ENCODE measurements at places on chromosomes 2 and 18.

DNA sequence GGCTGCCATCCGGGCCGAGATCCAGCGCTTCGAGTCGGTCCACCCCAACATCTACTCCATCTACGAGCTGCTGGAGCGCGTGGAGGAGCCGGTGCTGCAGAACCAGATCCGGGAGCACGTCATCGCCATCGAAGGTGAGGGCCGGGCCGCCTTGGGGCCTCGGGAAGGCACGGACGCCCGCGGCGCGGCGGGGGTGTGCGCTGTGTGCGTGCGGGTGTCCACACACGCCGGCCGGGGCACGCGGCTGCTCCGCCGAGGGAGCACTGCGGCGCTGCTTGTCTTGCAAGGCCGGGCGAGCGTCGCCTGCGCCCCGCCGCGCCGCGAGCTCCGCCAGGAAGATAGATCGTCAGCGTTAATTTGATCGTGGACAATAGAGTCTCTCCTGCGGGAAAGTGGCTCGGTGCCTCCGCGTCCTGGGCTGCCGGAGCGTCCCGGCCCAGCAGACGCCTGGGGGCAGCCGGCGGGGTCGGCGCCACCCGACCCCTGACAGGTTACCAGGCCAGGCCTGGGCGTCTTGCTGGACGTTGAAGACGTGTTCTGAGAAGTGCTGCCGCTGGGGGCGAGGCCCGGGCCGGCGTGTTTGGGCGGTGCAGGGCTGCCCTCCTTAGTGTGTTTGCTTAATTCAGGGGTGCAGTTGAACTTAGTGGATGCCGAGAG is 1.0 kb downstream of the AGAP1 start:
- no peak for DNase-seq

GRCh38 chr2:239305771-239306170 is 95.0 kb downstream of the HDAC4 start:
- no peak for DNase-seq

- no peak for DNase-seq
Measured at GRCh38 chr2:150482111-150482510, 5.4 kb downstream of the RND3 start.

DNA sequence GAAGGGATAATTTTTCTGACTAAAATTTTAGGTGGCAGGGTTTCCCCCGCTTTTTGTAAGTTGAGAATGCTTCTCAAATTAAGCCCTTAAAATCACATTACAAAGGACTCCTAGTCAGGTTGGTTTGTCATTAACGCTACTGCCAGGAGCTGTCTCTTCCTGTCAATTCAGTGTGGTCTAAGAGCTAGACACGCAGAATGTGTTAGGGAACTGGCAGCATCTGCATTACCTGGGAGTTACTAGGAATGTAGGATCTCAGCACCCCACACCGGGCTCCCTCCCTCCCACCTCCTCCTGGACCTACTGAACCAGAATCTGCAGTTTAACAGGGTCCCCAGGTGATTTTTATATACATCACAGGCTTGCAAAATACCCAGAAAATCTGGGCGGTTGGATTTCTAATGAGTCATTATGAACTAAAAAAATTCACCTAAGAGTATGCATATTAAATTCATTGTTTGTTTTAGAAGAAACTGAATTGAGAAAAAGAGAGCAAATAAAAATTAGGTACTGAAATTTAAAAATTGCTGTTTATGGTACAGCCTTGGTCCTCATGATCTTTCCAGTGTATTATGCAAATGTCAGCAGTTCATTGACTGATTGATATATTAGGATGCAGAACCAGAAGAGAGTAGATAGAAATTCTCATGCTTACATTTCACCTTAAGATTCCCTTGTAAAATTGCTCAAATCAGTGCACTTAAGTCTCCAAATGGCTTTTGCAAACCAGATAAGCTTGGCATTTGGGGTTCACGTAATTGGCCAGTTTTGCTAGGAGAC is 130.9 kb upstream of the ITGA6 start:
- no peak for DNase-seq

- no peak for DNase-seq
Measured at GRCh38 chr2:30686000-30686399, 121.2 kb downstream of the CAPN13 start.

DNA sequence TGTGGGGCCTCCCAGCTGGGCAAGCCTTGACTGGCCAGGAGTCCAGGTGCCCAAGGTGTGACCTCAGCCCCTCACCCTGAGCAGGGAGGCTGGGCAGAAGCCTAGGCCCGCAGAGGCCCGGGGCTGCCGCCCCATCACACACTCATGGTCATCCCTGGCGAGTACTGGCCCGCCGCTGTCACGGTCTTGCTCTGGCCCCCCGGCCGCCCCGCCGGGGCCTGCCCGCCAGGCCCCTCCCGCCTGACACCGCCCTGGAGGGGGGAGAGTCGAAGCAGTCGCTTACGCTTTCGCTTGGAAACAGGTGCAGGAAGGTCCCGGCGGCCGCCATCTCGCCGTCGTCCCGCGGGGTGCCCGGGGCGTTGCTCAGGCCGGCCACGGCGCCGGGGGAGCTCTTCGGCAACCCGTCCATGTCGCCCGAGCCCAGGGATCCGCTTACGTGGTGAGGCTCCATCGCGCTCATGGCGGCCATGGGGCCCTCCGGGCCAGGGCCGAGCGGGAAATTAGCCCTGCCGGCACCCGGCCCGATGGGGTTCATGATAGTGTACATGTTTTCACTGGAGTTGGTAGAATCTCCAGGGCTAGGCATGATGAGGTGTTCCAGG is 26.6 kb upstream of the ANKRD62 start:
- DNase-seq, result no peak

DNA sequence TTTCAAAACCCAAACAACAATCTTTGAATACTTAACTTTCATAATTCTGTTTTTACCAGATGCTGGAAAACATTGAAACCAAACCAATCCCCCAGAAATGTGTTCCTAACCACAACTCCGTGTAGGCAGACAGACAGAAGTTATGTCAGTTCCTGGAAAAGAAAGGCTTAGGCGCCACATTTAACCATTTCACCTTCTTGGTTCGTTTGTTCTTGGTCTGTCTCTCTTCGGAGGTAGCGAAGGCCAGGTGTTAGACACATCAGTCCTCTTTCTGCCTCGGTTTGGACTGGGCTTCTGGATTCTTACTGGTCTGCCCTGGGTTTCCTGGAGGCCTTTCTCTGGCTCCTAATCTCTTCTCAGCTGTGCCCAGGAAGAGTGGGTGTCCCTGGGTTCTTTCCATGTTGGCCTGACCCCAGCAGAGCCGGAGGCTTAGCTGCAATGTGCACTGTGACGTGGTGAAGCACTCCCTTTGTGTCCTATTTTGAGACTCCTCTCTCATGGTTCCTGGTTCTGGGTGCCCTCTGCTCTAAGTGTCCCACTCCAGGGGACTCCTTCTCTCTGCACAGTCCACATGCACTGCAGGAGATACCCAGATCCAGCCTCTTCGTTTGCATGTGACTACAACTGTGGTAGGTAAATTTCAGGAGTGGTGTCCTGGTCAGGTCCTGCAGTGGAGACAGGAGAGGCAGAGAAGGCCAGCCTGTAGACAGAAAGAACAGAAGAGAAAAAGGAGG is 23.1 kb upstream of the RAB31 start:
- DNase-seq, result no peak

DNA sequence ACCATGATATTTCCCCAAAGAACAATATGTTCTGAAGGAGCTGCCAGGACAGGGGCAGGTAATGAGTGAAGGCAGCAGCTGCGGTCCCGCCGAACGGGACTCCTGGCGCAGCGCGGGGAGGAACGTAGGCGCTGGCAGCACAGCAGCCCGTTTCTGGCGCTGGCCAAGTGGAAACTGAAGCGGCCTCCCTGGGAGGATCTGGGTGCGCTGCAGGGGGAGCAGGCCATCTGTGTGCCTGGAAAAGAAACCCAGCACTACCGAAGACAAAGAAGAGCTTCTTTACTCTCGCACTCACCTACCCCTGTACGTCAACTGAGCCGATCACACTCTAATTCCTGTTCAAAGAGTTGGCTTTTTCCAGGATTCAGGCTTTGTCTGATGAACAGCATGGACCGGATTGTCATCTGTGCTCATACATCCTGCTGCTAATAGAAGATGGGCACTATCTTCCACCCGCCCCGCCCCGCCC is 11.8 kb downstream of the G6PC2 start:
- DNase-seq, result no peak

DNA sequence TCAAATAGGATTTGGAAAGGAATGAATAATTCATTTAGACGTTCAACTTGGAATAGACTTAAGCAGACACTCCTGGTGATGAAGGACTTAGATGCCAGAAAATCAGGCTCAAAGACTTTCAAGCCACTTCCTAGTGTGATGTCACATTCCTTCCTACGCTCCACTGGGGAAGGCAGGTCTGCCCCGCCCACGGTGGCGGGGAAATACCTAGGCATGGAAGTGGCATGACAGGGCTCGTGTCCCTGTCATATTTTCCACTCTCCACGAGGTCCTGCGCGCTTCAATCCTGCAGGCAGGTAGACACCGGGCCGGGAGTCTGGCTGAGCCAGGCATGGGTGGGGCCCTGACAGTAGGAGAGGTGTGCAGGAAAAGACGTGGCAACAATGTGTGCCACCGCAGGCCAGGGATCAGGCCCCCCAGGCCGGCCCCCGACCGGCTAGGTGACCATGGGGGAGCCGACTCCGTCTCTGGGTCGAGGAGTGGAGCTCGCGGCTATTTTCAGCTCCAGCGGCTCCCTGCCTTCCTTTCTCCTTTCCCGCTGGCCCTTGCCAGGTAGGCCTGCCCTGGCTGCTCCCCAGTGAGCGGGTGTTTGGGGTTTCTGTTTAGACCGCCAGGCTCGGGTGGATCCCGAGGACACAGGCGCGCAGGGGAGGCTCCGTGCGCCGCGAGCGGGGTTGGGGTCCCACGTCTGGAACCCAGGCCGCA is at the start of gene IL1RL2:
IL1RL2 (plus strand) TSS at position 233 of the 705 bp plus-strand sequence. CDS start 845 bp downstream, outside the sequence.
- DNase-seq, result no peak

DNA sequence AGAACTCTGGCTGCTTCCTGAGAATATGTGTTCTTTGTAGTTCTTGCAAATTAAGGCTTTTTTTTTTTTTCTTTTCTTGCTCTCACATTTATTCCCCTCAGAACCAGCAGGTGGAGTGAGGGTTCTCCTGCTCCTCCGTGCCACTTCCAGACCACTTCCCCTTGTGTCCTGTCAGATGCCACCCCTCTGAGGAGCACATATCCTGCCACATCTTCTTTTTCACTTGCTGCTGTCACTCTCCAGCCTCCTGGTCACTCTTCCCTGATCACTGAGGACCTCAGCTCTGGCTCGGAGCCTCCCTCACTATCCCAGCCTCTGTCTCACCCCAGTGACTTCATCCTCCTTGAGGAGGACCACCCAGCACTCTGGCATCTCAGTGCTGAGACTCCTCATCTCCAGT is 100.5 kb downstream of the TACR1 start:
- no peak for DNase-seq

- DNase-seq, result no peak
Measured at GRCh38 chr18:35071819-35072247, 30.6 kb downstream of the MAPRE2 start.

DNA sequence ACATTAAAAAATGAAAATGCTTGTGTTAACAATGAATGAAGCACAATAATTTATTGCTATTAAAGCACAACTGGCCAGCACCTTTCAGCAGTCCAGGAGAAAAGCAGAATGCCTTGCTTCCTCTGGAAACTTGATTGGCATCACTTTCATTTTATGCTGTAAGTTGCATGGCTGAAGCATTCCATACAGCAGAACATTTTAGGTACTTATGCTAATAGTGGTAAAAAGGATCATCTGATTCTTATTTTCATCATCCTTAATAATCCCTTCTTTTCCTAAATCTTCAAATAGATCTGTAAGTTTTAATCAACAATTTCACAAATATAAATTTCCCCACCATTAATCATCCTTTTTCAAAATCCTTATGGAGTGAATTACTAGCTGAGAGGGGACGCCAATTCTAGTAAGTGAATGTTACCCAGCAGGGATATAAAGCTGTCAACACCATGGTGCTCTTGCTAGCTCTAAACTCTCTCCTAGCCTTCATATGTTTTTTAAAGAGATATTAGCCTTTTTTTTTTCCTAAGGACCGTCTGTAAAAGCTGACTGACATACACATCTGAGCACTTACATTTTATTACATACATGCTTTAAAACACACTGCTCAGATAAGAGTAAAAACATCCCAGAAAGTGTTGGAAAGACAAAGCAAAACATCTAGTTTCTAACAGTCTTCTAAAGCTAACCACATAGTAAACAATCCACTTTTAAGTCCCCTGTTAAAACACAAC is 5.3 kb downstream of the SATB2 start:
- no peak for DNase-seq

GRCh38 chr2:20540587-20541293 is 93.9 kb downstream of the RHOB start:
- DNase-seq, result no peak

GRCh38 chr2:98245491-98245890 is 100.8 kb upstream of the CNGA3 start:
- no peak for DNase-seq

DNA sequence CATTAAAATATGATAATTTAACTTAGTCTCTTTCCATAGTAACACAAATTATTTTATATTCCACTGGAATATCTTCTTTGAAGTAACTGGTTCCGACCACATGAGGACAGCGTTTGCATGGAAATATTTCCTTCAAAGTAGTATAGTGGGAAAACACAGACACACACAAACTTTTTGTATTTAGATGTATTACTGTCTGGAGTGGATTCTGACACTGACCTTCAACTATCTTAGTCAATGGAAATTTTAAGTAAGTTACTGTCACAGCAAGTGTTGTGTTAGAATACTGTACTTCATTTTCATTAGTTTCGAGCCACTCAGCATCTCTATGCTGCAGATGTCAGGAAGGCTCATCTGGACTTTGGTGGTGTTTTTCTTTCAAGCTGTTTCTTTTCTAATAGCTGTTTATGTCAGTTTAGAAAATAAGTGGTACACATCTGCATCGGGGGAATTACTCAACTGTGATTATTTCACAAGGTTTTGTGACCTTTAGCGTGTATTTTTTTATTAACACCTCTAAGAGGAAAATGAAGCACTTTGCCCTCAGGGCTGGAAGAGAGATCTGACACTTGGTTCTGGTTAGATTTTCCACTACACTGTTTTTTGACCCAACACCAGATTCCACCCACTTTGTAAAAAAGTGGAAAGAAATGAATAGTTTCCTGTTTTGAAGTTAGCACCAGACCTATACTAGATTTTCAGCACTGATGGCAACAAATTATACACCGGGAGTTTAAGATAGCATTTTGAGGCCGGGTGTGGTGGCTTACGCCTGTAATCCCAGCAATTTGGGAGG is 18.9 kb upstream of the THOC1 start:
- no peak for DNase-seq

DNA sequence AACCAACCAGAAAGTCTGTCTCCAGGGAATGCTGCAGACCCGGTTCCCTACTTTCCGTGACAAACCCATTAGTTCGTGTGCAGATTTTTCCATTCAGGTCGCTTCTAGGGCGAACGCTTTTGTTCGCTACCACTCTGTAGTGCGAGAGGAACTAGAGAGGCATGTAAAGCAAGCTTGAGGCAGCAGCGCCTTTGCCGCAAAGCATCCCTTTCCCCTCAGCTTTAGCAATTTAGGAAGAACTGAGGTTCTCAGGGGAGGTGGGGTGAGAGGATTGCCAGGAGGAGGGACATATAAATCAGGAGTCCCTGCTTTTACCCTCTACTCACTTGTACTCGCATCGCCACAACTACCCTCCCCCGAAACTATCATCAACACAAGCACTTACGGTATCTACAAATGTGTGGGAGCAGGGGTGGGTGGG is 748 bp upstream of the ZNF804A start:
- DNase-seq, result no peak

- peak; percentile 13 for DNase-seq
Measured at GRCh38 chr2:223970343-223971128, 13.3 kb downstream of the MRPL44 start.

- DNase-seq, result no peak
Measured at GRCh38 chr2:25411281-25411680, 69.6 kb upstream of the DNMT3A start.

- no peak for DNase-seq
Measured at GRCh38 chr18:43081396-43081795, 34.1 kb downstream of the RIT2 start.

- no peak for DNase-seq
Measured at GRCh38 chr2:145958611-145959010, 1438.7 kb upstream of the ZEB2 start.
